NCI-H460 (cell line): ENCODE measurements at places on chromosomes 12 and 14. TPM values are rescaled to one million over a fixed set of nuclear protein-coding genes. Genes with fewer than 3 reads are reported as not detected.

Gene PITPNM2
- total RNA-seq = 3.4 and 4.1 TPM in 2 replicates

Gene TAS2R46
- total RNA-seq = 0.49 and 1.6 TPM in 2 replicates

Gene BMP4
- total RNA-seq = not detected in 2 replicates

Gene KDM2B
- 16.9 and 19.5 TPM in 2 replicates for total RNA-seq

Gene TAS2R7
- total RNA-seq = not detected in 2 replicates

Gene SELPLG
- total RNA-seq = not detected in 2 replicates

Gene GDF3
- total RNA-seq = not detected in 2 replicates

Gene KLHL28
- total RNA-seq = 10.4 and 12.2 TPM in 2 replicates

GRCh38 chr14:99946652-99947489 lies 118.4 kb upstream of the EVL start:
- peak; percentile 17 for DNase-seq

DNA sequence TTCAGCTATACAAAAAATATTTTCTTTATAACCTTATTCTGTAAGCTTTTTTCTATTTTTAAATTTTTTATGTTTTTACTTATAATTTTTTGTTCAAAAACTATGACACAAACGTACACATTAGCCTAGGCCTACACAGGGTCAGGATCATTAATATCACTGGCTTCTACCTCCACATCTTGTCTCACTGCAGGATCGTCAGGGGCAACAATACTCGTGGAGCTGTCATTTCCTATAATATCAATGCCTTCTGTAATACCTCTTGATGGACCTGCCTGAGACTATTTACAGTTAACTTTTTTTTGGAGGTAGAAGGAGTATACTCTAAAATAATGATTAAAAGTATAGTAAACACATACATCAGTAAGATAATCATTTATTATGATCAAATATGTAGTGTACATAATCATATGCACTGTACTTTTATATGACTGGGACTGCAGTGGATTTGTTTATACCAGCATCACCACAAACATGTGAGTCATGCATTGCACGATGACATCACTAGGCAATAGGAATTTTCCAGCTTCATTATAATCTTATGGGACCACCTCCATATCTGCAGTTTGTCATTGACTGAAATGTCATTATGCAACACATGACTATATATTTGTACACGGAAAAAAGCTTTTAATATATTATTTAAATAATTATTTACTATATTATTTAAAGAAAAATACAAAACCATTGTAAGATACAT lies 18.5 kb upstream of the PMCH start:
- peak; percentile 21 for DNase-seq

DNA sequence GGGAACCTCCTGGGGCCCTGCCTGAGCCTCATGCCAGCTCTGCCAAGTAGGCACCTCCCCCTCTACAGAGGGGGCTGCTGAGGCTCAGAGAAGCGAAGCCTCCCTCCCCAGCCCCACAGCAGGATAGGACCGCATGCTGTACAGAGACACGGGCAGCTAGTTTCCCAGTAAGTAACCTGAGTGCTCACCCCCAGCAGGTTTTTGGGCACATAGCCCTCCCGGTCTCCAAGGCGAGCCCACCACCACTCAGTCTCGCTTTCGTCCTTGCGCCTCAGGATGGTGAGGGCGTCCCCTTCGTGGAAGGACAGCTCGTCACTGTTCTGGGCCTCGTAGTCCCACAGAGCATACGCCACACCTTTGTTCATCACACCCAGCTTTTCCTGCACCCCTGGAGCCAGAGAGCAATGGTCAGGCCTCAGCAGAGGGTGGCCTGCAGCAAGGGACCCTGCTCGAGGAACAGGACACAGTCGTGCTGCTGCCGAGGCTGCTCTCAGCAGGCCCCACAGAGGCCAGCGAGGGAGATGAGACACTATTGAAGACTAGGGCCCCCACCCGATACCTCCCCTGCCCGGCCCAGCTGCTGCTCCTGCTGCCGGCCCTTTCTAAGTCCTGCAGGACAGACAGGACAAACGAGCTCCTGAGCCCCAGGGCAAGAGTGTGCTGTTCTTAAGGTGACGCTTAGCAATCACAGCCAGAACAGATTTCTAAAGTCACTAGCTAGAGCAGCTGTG lies 20.4 kb downstream of the ZFYVE21 start:
- DNase-seq = no peak

DNA sequence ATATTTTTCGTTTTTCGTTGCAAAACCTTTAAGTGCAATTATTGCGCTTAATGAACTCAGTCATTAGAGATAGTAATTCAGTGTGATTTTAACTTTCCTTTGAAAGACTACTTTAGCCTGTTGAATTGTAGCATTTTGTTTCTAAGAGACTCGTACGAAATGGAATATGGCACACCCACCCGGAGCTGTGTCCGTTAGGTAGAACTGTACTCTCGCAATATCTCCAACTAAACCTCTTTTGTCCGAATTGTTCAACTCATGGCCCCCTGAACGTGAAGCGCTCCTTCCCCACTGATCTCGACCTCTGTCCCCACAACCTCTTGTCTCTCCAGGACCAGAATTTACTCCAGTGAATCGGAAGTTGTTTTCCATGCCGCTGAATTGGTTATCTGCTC lies 800 bp downstream of the PCNX4 start:
- DNase-seq = no peak

- no peak for DNase-seq
Observed at GRCh38 chr14:58899317-58899713, 261.6 kb downstream of the DACT1 start.

DNA sequence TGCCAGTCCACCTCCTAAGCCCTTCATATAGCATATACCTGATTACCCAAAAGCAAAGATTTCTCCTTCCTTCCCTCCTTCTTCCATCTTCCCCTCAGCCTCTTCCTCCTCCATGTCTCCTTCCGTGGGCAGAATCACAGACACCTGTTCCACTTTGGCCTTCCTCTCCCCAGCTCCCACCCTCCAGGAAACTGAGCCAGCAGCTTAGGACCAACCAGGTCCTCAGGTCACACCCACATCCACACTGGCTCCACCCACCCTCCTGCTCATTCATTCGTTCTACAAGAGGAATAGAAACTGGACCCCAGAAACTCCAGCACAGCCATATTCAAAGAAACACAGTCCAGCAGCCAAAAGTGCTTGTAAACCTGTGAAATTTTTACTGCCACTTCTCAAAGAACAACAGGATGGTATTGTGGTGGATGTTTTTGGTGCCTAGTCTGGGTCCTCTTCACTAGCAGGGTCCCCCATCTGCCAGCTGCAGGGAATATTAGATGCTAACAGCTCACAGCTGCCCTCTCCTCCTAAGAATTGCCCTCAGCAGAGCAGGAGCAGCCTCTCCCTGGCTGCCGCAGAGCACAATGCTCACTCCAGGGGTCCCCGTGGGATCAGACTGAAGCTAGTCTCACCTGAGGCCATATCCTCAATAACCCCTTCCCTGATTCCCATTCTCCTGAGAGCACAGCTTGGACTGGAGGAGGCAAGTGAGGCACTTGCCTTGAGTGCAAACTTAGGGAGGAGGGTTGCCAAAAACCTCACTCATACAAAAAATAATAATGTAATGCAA lies 18.4 kb downstream of the CMKLR1 start:
- no peak for DNase-seq

GRCh38 chr12:76441016-76441415 lies 92.8 kb upstream of the BBS10 start:
- DNase-seq = no peak

- no peak for DNase-seq
Observed at GRCh38 chr12:44847403-44847802, 28.7 kb downstream of the NELL2 start.

- no peak for DNase-seq
Observed at GRCh38 chr12:115232455-115233156, 548.6 kb upstream of the TBX3 start.

- DNase-seq = no peak
Observed at GRCh38 chr12:111314953-111315539, 53.8 kb downstream of the PHETA1 start.

DNA sequence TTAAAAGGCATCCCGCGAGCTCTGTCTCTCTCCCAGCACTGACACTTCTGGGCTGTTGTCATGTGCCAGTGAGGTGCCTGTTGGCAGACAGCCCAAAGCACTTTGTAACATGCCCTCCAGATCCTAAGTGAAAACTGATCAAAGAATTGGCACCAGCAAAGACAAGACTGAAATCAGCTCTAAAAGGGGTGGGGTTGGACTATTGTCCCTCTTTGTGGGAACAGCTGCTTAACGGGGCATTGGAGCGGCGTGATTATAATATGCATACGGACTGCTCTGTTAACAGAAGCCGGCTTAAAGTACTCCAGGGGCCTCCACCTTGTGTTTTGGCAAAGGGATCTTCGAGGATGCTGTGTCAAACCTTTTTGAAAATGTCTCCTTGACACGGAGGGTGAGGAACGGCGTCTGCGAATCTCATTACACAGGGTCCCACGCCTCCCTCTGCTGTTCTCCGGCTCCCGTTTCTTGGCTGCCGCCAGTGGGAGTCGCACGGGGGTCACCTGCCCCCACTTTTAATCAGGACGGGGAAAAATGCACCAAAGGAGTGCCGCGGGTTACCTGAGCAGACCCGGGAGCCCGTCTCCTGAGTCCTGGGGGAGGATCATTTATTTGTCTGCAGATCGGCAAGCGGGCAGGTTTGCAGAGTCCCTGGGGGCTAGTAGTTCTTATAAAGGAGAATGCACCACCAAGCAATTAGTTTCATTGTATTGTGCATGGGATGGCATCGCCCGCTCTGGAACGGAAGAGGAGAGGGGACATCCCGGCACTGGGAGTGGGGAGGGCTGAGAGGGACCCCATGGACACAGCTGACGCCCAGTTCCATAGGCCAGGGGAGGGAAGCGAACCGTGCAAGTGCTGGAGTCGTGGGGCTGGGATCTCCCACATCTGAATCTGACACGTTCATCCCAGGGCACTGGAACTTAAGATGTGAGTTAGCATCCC lies 44.3 kb downstream of the SPRING1 start:
- DNase-seq = no peak

GRCh38 chr12:13199592-13199991 lies 3.1 kb downstream of the EMP1 start:
- DNase-seq = no peak

- DNase-seq = no peak
Observed at GRCh38 chr12:65695113-65695865, 129.0 kb upstream of the HMGA2 start.

DNA sequence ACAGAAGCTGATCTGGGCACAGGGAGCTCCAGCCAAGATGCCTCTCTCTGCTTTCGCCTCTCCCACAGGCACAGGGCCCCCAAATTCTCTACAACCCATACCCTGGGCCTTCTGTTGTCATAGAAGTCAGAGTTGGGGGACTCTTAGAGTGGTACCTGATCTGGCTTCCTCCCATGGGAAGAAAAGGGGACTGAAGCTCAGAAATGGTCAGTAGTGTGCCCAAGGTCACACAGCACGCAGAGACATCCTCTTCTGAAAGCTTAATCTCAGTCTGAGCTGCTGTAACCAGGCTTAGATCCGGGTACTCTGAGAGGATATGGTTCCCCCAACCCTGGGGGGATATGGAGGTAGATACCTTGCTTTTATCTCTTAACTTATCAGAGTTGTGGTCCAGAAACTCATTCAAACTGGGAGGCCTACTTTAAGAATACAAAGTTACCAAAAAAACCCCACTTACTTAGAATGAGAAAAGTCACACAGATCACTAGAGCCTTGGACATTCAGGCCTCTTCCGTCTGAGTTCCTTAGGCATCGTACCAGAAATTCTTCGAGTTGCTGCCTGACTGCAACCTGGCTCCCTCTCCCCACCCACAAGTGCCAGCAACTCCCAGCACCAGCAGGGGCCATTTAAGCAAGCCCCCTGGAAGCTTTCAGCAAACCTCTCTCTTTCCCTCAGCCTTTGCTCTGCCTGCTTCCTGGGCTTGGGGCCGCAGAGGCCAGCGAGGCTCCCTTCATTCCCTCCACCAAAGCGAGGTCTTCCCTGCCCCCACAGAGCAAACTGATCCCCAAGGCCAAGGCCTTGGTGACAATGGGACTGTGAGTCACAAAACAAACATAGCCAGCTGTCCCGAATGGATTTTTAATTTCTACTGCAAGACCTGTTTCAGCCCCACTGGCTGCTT lies 13.9 kb downstream of the KRT7 start:
- DNase-seq = peak; percentile 26

DNA sequence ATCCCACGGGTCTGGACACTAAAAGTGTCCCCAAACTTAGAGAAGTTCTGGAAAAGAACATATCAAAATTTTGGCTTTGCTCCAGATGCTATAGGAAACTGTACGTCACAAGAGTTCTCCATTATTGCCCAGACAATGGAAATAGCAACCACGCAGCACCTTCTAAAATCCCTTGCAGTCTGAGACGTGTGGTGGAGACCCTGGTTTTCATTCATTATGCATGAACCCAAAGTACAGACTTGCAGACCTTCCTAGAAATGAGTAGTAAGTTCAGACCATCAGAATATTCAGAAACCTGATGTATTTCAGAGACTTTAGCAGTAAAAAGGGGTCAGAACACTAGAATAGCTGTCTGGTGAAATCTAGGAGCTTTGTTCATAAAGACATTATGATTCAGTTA lies 50.0 kb upstream of the BCL2L14 start:
- DNase-seq = no peak

- no peak for DNase-seq
Observed at GRCh38 chr12:91222746-91223145, 40.1 kb upstream of the DCN start.

DNA sequence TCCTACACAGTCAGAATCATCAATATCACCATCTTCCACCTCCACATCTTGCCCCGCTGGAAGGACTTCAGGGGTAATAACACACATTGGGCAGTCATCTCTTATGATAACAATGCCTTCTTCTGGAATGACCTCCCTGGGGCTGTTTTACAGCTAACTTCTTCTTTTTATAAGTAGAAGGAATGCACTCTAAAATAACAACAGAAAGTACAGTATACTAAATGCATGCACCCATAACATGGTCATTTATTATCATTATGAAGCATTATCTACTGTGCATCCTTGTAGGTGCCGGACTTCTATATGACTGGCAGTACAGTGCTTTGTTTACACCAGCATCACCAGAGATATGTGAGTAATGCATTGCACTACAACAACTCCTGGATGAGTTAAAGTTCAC lies 19.0 kb upstream of the NUAK1 start:
- DNase-seq = no peak

DNA sequence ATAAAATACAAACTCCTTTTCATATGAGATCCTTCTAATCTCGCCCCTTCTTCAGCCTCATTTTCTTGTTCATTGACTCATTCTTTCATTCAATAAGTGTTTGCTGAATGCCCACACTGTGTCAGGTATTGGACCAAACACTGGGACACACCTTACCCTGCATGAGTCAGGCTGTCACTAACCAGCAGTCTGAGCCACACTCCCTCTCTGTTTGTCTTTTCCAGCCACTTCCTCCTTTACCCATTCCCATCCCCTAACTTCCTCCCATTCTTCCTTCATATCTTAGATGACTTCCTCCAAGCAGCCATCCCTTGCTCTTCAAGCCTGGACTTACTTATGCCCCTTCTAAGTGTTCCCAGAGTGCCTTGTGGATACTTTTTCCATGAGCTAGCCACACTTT lies 27.0 kb upstream of the HIF1A start:
- no peak for DNase-seq

DNA sequence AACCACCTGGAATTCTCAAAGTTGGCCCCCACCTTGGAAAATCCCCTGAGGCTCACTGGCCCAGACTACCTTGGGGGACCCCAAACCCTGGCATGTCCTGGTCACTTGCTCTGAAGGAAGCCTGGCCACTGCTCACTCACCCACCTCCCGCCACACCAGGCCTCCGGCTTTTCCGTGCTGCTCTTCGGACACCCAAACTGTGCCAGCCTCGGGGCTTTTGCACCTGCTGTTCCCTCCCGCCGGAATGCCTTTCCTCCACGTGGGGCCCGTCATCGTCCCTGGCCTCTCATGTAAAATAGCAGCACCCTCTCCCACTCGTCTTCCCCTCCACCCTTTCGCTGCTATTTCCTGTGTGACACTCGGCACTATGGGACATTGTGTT lies 87.2 kb upstream of the NCOR2 start:
- no peak for DNase-seq

GRCh38 chr12:122917507-122918121 lies 21.7 kb upstream of the VPS37B start:
- DNase-seq = no peak
